Suppressor macrophage treated with lipopolysaccharide for 1 hour (primary cell): ENCODE measurements at places on chromosomes 12 and 14.

DNA sequence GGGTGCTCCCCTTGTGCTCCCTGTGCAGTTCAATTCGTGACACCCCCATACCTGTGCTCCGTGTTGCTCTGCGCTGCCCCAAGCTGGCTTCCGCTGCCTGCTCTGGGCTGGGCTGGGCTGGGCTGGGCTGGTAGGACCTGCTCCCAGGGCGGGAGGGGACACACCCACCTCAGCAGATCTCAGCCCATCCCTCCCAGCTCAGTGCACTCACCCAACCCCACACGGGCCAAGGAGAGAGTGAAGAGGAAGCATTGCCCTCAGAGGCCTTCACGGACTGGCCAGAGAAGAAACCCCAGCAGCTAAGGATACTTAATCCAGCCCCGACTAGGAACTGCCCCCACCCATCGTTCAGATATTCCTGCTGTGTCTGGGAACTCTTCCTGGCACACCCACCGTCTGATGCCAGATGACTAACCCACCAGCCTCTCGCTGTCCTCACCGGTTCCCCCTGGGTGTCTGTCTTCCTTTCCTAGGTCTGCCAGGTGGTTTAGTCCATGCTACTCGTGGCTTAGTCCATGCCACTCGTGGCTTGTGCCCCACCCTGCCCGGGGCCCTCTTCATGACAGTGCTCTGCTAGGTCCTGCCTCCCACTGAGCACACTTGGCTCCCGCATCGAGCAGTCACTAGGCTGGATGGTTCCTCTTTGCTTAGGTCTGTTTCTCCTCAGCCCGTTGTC lies at the start of gene LPAR5:
Gene LPAR5, minus strand, starts transcription at position 104 of the 676 bp plus-strand sequence. CDS start 14,711 bp downstream, outside the sequence.
- peak; percentile 68 for DNase-seq

GRCh38 chr12:104802208-104802607 lies 155.9 kb downstream of the SLC41A2 start:
- DNase-seq, result no peak

DNA sequence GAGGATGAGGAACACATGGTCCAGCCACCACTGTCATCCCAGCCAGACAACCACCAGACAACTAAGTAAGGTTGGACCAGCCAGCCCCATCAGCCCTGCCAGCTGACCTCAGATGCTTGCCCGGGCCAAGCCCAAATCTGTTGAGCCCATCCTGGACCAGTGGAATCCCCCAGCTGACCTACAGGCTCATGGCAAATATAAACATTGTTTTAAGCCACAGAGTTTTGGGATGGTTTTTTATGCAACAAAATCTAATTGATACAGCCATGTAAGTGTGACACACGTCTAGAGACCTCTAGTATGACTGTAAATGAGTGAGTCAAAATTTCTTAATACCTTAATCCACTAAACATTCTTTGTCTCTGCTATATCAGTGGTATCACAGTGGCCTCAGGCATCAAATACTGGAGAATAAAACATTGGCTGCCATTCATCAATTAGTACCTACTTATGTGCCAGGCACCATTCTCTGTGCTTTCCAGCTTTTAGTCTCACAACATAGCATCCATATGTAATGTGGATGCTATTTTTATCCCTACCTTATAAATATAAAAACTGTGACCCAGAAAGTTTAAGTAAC lies 24.2 kb upstream of the NT5DC3 start:
- DNase-seq, result no peak

DNA sequence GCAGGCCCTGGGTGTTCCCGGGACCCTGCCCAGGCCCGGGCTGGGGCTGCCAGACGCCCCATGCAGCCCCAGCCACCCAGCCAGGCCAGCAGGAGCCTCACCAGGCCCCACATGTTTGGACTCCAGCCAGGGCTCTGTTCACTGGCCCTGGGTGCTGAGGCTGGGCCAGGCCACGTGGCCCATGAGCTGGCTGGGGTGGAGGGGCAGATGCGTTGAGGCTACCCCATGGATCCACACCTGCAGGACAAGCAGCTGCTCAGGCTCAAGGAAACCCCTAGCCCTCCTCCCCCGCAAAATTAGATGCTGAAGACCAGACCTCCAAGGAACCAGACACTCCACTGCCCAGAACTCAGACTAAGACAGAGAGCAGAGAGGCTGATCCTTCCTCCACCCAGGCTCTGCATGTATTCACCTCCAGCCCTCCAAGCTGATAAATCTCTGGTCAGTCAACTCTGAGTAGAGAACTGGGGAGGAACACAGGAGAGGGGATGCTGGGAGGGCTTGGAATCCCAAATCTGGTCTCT lies 1.6 kb downstream of the CDH24 start:
- DNase-seq, result no peak

- DNase-seq, result no peak
Observed at GRCh38 chr14:99874306-99874705, 81.1 kb downstream of the EML1 start.

DNA sequence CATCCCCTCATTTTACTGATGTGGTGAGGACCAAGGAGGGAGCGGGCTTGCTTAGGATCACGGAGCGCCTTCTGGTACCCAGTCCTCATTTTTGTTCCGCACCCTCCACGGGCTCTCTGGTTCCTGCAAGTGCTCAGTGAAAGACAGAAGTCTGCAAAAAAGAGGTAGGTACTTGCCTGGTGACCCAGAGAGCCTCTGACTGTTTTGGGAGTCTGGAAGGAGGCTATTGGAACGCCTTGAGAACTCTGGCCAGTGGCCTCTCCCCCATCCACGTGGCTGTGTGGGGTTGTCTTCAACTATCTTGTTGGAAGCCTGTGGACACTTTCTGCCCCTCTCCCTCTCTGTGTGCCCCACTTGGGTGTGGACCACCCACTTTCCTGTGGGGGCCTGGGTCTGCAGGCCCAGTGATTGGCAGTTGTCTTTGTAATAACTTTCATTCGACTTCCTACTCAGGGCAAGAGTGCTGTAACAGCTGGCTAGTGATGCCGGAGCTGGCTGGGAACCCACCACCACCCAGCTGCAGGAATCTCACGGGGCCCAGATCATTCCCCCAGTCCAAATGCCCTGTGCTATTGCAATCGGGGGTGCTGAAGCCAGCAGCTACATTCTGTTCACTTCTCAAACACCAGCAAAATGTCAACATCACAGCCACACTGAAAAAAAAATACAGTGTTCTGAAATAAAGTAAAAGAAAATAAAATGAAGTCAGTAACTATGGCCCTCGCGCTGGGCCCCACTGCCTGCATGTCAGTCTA lies 122.8 kb downstream of the PRMT8 start:
- DNase-seq, result no peak
